H9 (cell line): ENCODE measurements at places on chromosomes 3 and 15. TPM values are rescaled to one million over a fixed set of nuclear protein-coding genes. Genes with fewer than 3 reads are reported as not detected.

Gene DUOXA2
- total RNA-seq, result not detected in 2 replicates

Gene CHST13
- total RNA-seq, result 0.85 and 0.99 TPM in 2 replicates

Gene ALDH1A3
- 9.2 and 10.0 TPM in 2 replicates for total RNA-seq

Gene C3orf20
- not detected in 2 replicates for total RNA-seq

Gene CXCR6
- not detected in 2 replicates for total RNA-seq

Gene MAGEL2
- 9.2 and 9.7 TPM in 2 replicates for total RNA-seq

Gene GPR171
- not detected in 2 replicates for total RNA-seq

Gene RAB7A
- 155 and 169 TPM in 2 replicates for total RNA-seq

Gene ARPIN
- total RNA-seq, result 5.5 and 6.4 TPM in 2 replicates

Gene NCEH1
- 2.3 and 3.5 TPM in 2 replicates for total RNA-seq

Gene AQP9
- not detected in 2 replicates for total RNA-seq

Gene ALDH1L1
- total RNA-seq, result 0.68 and 0.90 TPM in 2 replicates

Gene ANKDD1A
- 3.7 TPM in 2 replicates for total RNA-seq

Gene SLC25A36
- 70.0 and 77.5 TPM in 2 replicates for total RNA-seq

Gene ZNF80
- total RNA-seq, result not detected in 2 replicates

Gene CAND2
- 10.2 and 10.7 TPM in 2 replicates for total RNA-seq
